Caki2 (cell line): ENCODE measurements at places on chromosomes 5 and 9. TPM values are rescaled to one million over a fixed set of nuclear protein-coding genes. Genes with fewer than 3 reads are reported as not detected.

DNA sequence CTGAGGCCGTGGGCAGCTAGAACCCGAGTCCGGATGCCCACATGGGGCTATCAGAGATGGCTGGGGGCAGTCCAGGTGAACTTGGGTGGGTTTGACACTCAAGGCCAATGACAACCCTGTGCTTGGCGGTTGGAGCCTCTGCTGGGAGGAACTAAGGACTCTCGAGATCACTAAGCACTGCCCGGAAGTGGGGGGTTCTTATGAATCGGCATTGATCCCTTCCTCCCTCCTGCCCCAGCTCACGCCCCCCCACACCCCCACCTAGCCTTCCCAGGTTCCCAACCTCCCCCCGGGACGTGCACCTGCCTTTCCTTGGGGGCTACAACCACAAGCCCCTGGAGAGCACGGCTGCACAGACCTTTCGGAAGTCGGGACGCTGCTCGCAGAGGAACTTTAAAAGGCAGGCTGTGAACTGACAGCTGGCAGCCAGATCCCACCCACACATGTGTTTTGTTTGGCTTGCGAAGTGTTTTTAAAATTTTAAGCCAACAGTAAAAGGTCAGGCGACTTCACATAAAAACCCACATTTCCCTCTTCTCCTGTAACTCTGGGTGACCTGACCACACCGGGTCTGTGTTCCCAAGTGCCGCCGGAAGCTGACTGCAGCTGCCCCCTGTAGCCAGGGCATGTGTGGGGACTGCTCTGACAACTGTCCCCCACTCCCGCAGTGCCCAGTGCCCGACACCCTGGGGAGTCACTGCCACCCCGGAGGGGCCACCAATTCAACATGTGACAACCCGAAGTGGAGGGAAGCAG is 5.1 kb upstream of the RALGDS start:
- DNase-seq: peak; percentile 30

DNA sequence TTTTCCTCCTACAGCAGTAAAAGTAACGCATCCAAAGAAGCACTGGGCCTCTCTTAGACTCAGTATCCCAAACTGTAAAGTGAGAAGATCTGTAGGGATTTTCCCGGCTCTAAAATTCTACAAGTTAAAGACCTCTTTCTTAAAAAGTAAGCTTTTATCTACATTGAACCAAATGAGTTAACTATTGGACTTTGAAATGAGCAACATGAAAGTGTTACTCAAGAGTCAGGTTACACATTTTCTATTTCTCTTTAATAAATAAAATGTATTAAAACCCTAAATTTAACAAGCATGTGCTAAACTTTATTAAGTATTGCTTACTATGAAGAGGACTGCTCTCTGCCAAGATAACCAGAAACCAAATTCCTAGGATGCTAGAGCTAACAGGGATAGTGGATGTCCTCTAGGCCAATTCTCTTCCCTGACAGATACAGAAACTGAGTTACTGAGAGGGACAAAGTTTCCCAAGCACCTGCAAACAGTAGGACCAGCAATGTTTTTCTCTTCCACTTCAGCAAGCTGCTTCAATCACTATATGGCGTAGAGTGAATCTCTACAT is 21.7 kb downstream of the NFIB start:
- no peak for DNase-seq

DNA sequence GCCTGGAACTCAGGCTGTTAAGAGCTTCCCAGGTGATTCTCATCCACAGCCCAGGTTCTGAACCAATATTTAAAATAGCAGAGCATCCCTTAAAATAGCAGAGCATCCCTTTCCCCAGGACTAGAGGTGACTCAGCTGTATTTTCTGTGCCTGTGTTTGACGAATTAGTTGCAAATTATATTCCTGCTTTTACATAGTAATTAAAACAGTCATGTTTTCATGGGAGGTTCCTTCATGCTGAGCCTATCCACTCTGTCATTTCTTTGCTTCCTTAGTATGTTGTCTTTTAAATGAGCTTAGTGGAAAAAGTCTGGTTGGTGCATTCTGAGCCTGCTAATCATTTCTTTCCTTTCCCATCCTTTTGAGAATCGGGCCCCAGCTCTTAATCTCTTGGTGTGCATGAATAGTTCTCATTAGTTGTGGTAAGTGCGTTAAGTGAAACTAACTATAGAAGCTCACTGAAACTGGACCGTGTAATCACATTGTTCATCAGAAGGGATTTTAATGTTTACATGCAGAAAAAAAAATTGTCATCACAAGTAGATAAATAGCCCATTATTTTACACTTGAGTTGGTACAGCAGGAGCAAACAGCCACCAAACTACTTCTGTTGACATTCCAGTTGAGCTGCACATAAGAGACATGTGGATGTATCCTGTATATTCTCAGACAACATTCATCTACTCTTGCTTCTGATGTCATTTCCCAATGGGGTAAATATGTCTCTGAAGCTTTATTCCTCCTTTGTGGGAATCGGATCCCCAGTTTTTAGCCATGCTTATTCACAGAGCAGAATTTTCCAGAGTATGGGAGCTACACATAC is 596.9 kb upstream of the WWC1 start:
- no peak for DNase-seq

FAM221B gene
- not detected in 2 replicates for total RNA-seq

GRCh38 chr5:168147568-168148360 is 143.7 kb upstream of the WWC1 start:
- DNase-seq: no peak

- no peak for DNase-seq
Observed at GRCh38 chr9:131391020-131391419, 2.9 kb upstream of the PRRC2B start.

- DNase-seq: peak; percentile 50
Observed at GRCh38 chr5:54013556-54014194, 296.7 kb downstream of the ARL15 start.

- no peak for DNase-seq
Observed at GRCh38 chr9:17342696-17343095, 207.9 kb downstream of the CNTLN start.

GABRA1 gene
- total RNA-seq: not detected in 2 replicates

DNA sequence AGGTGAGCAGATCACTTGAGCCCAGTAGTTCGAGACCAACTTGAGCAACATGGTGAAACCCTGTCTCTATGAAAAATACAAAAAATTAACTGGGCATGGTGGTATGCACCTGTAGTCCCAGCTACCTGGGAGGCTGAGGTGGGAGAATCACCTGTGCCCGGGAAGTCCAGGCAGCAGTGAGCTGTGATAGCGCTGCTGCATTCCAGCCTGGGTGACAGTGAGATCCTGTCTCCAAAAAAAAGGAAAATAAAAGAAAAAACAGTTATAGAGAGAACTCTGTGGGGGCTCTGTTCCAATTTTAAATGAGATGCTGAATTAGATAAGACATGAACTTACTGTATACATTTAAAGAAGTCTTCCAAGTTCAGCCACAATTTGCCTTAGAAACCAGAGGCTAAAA is 44.2 kb downstream of the SLC38A9 start:
- no peak for DNase-seq
